ENCODE measurements at places on chromosomes 5 and 9.
A peak's percentile ranks its signal among the peaks of the same experiment; 100 is the strongest.

DNA sequence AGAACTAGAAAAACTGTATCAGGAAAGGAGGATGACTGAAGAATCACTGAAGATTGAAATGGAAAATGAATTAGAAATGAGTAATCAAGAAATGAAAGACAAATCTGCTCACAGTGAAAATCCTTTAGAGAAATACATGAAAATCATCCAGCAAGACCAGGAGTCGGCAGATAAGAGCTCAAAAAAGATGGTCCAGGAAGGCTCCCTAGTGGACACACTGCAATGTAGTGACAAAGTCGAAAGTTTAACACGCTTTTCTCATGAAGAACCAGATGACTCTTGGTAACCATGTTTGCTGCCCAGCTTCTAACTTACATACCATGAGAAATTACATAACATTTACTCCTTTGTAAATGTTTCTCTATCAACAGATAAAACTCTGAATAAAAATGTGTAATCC lies 37.1 kb downstream of the CPLANE1 start:
- DNase-seq = no peak

- no peak for DNase-seq
Observed at GRCh38 chr5:53355931-53356330, 124.5 kb upstream of the FST start.

GRCh38 chr5:59615272-59615671 lies 278.3 kb downstream of the PDE4D start:
- DNase-seq = no peak

DNA sequence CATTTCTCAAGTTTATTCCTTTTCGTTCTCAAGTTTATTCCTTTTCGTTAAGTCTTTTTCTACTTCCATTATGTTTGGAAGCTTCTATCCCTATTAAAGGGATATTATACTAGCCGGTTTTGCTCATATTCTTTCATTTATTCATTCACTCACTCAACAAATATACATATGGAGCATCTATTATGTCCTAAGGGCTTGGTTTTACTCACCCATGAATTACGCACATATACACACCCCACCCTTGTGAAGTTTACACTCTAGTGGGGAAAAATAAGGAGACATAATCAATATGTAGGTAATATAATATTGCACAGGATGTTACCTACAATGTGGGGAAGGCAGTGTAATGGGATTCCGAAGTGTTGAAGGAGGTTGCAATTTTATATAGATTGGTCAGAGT lies 90.5 kb downstream of the ACTL7B start:
- no peak for DNase-seq

GRCh38 chr5:113437111-113437510 lies 2.3 kb upstream of the TSSK1B start:
- DNase-seq = no peak

DNA sequence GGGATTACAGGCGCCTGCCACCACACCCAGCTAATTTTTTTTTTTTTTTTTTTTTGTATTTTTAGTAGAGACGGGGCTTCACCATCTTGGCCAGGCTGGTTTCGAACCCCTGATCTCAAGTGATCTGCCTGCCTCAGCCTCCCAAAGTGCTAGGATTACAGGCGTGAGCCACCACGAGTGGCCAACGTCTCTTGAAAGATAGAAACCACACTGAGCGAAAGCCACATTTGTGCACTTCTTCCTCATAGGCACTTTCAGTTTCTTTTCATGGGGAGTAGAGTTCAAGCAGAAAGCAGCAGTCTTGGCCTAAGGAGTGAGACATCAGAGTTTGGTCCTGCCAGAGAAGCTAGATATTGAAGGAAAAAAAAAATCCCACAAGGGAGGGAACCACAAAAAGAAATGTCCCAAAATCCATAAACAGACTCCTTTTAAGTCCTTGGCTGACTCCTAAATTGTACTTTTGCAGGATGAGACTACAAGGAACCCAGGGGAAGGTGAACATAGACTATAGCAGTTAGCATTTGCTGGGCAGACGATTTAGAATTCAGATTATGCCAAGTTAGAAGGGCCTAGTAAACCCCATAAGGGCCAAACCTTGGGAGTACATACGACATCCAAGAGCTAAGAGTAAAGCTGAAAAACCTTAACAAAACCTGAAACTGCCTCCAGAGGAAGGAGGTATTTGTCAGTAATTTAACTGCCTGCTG lies 43.9 kb upstream of the GLIPR2 start:
- no peak for DNase-seq

- no peak for DNase-seq
Observed at GRCh38 chr9:82134010-82134409, 145.4 kb downstream of the SPATA31D1 start.

- DNase-seq = no peak
Observed at GRCh38 chr5:177189965-177190364, 56.4 kb downstream of the NSD1 start.

DNA sequence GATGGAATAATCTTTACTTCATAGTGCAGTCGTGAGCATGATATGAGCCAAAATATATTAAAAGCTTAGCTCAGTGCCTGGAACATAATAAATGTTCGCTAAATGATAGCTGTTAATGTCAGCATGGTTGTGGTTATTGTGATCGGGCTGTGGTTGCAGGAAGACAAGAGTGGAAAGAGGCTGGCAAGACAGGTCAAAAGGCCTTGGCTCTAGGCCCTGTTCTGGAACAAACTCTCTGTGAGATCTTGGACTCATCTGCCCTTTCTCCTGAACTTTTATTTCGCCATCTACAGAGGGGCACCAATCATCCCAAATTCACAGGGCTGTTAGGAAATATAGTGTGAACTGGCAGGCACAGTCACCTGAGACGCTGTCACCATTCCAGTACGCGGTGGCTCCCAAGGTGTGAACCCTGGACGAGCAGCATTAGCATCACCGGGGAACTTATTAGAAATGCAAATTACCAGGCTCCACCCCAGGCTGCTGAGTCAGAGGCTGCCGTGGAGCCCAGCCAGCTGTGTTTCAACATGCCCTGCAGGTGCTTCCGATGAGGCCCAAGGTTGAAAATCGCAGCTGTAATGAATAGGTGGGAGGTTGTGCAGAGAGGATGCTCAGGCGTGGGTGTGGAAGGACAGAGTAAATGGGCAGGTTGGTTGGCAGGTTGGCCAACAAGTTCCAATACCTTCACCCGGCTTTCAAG lies 50.2 kb upstream of the SAP30L start:
- DNase-seq = no peak

DNA sequence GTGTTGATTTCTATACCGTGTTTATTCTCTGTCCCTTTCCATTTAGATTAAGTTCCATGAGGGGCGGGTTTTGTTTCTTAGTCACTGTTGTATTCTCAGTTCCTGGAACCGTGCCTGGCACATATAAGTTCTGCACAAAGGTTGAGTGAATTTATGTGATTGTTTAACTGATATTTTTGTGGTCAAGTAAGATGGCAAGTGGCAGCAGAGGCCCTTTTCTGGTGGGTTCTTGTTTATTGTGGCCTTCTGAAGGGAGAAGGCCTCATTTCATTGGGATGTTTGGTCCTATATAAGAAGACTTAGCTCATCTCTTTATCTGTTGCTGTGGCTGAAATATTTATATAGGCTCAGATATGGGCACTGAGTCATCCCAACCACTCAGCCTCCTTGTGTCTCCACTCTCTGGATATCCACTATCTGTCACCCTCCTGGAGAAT lies 262.5 kb downstream of the PSAT1 start:
- DNase-seq = no peak

DNA sequence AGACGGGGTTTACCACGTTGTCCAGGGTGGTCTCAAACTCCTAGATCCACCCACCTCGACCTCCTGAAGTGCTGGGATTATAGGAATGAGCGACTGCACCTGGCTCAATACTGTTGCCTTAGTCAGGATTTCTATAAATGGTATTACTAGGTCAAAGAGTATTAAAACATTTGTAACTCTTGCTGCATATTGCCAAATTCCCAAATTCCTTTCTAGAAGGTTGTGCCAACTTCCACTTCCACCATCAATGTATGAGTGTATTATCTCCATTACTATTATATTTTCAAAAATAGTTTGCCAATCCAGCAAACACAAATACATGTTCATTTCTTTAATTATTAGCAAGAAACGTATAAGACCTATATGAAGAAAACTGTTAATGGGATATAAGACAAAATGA lies 10.6 kb downstream of the PTGR1 start:
- DNase-seq = no peak

- no peak for DNase-seq
Observed at GRCh38 chr5:170429014-170429413, 39.8 kb upstream of the KCNMB1 start.

DNA sequence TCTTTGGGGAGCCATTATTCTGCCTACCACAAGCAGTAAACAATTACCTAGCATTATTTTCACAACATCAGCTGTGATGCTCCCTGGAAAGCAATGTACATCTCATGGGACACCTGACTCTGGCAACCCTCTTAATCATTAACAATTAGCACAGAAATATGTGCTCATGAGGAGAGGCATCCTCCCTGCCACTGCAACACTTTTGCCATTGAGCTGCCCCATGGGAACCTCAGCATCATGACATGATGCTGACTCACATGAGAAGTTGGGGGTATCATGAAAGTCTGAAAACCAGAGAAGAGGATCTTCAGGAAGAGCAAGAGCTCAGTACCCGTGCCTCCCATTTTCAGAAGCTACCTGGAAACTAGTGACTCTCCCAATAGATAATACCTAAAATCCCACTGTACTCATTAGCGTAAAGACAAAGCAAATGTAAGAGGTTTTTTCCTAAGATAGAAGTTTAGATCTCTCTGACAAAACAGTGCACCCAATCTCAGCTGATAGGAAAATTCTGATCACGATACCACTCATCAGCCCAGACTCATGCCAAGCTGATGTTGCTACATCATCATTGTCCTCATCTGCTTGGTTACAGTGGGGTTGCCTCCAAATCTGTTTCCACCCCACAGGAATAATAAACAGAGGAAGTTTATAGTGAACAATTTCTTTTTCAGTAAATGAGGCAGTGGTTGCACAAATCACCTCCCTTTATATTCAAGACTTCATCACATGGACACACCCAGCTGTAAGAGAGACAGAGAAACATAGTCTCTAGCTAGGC lies 244.5 kb downstream of the NR2F1-AS1 start:
- no peak for DNase-seq

GRCh38 chr5:74409712-74410111 lies 230.8 kb downstream of the ENC1 start:
- DNase-seq = no peak

DNA sequence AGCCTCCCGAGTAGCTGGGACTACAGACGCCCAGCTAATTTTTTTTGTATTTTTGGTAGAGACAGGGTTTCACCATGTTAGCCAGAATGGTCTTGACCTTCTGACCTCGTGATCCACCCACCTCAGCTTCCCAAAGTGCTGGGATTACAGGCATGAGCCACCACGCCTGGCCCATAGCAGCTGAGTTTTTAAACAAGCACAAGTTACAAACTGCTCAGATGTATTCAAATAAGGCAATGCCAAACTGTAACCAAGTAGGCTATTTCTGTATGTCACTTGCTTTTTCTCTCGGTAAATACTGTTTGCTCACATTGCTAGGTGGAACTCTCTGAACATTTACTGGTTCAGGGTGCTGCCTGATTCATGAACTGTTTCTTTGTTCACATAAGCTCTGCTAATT lies 799.3 kb upstream of the NUDT12 start:
- DNase-seq = no peak

GRCh38 chr9:89001917-89002540 lies 10.8 kb downstream of the S1PR3 start:
- no peak for DNase-seq

- DNase-seq = no peak
Observed at GRCh38 chr5:160457252-160457651, 35.6 kb downstream of the PTTG1 start.

GRCh38 chr5:595285-595875 lies 16.8 kb upstream of the CEP72 start:
- DNase-seq = no peak

DNA sequence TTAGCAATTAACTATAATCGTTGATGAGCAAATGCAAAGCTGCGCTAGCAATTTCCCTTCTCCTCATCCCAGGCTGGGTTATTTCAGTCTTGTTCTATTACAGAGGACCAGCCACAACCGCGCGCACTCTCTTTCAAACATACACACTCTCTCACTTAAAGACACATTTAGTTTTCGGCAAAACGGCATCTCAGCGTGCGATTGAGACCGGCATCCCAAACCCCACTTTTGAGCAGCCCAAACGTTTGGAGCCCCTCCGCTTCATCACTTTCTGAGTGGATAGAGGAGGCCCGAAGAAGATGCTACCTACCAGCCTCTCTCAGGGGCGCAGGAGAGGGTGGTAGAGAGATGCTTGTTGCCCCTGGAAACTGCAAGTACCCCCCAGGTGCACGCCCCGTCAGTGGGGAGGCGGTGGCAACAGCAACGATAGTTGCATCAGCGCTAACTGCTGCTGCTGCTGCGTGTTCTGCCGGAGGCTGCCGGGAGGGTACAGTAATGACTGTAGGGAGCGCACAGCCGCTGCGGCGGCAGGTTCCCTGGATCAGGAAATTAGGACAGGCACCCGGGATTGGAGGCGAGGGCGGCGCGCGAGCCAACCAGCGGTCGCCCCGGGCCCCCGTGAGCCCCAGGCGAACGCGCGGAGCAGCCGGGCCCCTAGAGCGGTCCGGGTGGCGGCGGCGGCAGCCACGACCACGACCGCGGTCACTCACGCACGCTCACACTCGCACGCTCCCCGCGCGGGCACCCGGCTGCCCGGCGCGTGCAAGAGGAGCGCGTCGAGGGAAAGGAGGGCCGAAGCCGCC lies 467 bp upstream of the VLDLR start:
- peak; percentile 80 for DNase-seq

DNA sequence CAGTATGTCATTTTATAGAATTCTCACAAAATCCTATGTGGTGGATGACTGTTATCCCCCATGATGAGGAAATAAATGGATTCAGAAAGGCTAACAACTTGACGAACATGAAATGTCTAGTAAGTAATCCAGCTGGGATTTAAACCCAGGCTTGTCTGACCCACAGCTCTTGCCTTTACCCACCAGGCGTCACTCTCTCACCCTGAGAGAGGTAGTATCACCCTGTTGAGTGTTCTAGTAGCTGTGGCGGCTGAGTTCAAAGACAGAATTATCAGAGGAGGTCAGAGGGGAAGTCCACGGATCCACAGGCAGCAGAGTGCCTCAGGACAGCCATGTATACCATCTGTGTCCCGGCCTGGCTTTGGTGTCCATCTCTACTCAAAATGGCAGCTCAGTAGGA lies 113.8 kb downstream of the ZNF462 start:
- DNase-seq = no peak

- no peak for DNase-seq
Observed at GRCh38 chr5:171149333-171149732, 159.7 kb upstream of the TLX3 start.

DNA sequence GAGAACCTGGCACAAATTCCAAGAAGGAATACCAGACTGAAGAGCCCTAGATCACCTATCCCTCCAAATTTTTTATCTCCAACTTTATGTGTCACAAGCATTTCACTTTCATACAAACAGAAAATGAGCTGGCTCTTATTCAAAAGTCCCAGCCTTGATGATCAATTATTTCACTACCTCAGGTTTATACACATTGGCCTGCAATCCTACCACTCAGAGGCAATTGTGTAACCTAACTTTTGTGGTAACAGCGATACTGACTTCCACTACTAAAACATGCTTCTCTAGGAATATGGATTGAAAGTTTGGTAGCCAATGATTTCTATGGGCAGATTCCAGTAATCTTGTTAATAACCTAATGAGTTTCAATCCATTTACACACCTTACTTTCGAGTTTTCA lies 10.5 kb downstream of the RNF38 start:
- no peak for DNase-seq
